ENCODE measurements at places on chromosomes 12 and 14.

GRCh38 chr12:47312808-47313426, 233.2 kb upstream of the AMIGO2 start:
- no peak for DNase-seq

DNA sequence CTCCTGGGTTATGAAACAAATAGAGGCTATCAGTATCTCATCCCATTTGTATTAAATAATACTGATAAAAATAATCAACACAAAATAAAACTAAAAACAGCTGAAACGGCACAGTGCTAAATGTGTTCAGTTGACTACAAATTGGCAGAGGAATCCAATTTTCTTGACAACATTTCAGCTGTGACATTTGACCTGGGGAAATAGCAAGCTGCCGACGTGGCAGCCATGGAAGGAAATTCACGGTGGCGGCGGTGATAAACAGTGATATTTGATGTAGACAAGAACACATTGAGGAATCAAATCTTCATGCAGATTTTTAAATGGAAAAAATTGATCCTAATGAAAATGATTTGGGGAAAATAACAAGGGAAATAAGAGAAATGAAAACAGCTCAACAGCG, 159.1 kb upstream of the RTL1 start:
- DNase-seq: no peak

- DNase-seq: no peak
Measured at GRCh38 chr12:112327209-112327938, 54.9 kb downstream of the HECTD4 start.

DNA sequence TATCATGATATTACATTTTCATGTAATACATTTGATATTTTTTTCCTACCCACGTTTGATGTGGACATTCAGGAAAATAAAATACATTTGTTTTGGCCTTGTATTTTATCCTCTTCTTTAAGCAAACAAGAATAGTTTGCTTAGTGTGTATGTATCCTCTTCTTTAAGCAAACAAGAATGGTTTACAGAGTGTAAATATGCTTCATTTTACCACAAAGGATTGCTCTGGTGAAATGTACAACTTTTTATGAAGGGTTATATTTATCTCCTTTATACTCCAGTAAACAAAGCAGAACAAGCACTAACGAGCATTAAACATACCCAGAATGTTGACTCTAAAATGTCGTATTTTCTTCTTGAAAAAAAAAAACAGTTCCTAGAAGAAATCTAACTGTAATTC, 244.7 kb downstream of the KCNH5 start:
- DNase-seq: no peak

- DNase-seq: no peak
Measured at GRCh38 chr14:71438684-71439083, 493.5 kb upstream of the RGS6 start.

DNA sequence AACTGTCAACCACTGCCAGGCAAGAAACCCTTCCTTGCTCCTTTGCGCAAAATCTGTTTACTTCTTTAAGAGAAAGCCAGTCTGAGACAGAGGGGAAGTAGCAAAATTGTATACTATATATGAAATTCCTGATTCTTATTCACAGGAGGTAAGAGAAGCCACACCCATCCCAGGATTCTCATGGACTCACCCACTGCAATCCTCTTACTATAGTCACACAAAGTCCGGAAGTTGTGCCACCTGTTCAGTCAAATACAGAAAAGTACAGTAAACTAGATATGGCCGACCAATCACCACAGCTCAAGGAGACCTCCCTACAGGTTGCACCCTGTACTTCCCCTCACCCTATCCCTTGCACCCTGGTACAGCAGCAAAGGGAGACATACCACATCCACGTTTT, 2.9 kb downstream of the PRMT5 start:
- no peak for DNase-seq

DNA sequence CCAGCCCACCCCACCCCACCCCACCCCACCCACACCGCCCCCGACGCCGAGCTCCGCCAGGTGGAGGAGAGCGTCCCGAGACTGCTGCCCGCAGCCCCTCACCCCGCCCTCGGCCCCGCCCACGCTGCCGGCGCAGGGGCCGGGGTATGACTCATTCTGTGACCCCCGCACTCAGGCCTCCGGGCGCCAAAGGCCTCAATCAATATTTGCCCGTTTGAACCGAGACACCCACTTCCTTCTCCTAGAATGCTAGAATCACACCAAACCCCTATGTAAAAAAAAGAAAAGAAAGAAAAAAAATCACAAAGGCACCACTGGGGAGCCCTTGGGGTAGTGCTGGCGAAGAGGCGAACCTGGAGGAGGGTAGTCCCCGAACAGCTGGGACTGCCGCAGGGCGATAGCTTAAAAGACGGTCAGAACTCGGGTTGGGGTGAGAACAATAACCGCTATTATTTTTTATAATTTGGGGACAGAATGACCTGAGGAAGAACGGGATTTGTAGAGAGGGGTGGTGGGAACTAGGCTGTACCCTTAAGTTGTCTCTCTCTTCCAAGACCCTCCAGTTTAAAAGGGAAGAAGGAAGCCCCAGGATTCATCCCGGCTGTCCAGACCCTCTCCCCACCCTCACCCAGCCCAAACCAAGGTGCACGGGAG, 894 bp downstream of the KRT8 start:
- peak; percentile 57 for DNase-seq

- peak; percentile 39 for DNase-seq
Measured at GRCh38 chr12:76820888-76821482, 57.1 kb downstream of the ZDHHC17 start.

Measured in endothelial cell (in vitro differentiated cells).